ENCODE measurements at places on chromosomes 5 and 9.

DNA sequence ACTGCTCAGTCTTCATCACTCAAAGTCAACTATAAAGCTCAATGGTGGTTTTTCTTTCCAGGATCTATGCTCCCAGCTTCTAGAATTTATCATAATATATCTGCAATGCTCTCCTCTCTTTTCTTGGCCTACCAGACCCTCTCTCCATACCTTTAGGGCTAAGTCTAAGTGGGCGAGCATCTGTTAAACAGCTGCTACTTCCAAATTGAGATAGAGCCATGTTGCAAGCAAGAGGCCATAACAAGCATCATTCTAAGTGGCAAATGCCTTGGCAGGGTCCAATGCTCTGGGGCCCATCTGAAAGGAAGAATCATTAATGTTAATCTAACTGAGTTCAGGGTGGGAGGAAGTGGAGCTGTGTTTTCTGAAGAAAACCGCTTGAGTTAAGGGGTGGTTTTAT is 324.0 kb downstream of the TLR4 start:
- DNase-seq, result no peak

GRCh38 chr9:326667-327066 is 112.0 kb downstream of the DOCK8 start:
- DNase-seq, result no peak

- no peak for DNase-seq
Observed at GRCh38 chr5:107364443-107365319, 306.1 kb downstream of the EFNA5 start.

DNA sequence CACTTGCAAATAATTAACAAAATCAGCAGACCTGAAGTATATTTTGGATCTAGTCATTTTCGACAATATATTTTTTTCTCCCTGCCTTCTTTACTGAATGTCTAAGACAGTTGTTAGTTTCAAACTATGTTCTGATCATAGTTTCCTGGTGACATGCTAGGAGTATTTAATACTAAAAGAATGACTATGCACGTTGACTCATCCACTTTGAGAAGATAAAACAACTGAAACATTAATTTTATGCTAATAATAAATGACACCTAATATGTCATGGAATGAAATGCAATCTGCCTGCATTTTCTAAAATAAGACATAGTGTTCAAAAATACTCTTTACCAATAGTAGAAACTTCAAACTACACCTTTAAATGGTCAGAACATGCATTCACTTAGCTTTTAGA is 2123.7 kb upstream of the C9orf72 start:
- DNase-seq, result no peak

DNA sequence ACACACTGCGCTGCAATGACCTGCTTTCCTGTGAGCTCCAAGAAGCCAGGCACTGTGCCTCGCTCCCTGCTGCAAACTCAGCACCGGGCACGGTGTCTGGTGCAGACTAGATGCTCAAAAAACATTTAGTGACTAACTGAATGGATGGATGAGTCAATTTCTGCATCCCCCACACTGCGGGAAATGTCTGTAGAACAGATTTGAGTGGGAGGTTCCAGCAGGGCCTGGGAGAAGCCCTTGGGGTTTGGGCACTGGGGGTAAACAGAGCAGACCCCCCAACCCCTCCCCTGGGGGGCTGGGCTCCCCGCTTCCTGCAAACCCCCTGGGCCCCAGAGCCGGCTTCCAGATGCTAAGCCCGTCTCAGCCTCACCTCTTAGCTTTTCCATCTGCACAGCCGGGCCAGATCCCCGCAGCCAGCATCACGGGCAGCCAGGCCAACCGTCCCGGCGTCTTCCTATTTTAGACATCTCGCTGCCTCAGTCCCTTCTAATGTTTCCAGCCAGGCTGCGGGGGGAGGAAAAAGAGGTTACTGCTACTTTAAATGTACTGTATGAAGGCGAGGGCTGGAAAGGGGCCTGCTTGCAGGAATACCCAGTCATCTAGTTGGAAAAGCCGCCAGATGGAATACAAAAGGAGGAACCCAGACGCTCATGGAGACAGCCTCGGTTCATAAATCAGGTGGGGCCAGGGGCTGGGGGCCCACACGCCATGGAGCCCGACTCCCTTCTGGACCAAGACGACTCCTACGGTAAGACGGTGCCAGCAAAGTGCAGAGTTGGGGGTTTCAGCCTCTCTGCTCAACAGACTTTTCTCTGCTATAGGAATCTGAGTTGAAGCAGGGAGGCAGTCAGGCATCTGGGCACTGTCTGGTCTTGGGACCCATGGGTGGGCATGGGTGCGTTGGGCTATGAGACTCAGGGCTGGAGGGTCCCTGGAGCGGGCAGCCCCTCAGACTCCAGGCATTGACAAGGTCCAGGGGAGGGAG is 67.1 kb upstream of the GGTA1 start:
- DNase-seq, result no peak

GRCh38 chr9:99637641-99638040 is 184.0 kb upstream of the NR4A3 start:
- no peak for DNase-seq

GRCh38 chr5:74375271-74375670 is 265.3 kb downstream of the ENC1 start:
- no peak for DNase-seq

DNA sequence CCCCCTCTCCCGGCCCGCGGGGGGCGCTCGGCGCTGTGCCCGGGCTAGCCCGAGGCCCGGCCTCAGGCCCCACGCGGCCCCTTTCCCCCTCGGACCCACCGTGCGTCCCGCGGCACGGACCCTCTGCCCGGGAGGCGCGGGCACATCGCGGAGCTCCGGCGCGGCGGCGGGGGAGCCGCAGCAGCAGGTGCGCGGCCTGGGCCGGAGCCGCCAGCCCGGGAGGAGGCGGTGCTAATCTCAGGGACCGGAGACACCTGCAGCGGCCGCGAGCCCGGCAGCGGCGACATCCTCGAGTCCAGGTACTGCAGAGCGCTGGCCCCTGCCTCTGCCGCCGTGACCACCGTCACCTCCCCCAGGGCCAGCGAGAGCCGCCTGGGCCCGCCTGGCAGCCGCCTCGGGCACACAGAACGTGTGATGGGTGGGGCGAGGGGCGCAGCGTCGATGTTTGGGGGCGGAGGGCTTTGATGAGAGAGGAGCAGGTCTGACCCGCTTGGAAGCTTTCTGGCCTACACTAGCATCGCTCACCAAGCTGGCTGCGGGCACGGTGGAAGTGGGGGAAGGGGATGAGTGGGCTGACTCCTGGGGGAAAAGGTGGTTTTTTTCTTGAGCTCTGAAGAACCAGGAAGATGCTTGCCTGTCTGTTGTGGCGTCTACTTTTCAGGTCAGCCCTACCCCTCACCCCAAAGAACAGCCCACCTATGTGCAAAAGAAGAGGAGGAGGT is 524 bp downstream of the CYFIP2 start:
- DNase-seq, result no peak

DNA sequence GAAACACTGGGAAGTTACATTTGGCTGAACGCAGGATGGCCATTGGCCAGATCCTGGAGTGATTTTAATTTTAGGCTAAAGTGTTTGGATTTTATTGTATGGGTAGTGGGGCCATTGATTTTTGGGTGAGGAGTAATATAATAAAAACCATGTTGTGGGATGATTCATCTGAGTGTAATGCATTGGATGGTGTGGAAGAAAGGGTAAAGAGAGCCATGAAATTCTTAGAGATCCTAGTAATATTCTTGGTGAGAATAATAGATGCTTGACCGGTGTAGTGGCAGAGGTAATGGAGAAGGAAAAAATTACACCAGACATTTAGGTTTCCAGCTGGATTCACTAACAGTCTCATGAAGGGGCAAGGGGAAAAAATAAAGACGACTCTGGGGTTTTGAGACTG is 158.1 kb downstream of the NPR3 start:
- DNase-seq, result no peak

DNA sequence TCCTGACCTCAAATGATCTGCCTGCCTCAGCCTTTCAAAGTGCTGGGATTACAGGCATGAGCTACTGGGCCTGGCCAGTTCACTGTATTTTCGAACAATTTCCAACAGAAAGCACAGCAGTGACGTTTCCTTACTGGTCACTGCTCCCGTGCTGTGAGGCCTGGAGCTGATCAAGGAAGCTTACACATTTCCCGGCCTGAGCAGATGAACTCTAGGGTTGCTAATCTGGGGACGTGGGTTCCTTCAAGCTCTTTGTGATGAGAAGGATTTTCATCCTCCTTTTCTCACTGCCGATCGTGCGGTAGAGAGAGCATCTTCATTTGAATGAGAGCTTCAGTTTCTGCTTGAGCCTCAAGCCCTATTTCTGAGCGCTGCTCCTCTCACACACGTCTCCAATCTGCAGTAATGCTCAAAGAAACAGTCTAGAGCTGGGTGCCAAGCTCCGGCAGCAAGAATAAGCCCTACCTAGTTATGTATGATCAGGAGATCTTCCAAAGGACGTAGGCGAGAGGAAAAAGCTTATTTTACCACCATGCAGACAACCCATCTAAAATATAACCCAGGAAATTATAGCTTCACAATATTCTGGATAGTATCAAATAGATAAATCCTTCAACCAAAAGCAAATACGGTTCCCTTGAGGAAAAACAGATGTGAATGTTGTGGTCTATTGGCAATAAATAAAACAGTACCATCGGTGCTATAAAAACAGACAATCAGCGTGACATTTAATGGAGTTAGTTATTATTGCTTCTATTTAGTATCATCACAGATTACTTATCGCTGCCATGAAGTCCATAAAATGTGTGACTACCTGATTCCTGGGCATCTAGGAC is 7.3 kb upstream of the SPATA24 start:
- no peak for DNase-seq

DNA sequence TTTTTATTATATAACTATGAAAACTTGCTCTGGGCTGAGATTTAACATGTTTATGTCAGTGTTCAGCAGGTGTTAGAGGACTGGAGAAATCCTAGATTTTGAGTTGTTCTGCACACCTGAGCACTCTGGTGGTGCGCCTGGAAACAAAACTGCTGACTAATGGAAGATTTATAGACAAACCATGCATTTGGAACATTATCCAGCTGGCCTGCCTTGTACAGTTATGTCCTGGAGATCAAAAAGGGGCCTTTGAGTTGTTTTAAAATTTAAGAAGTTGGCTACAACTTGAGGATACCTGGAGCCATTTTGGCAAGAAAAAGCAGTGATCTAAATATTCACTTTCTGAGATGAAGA is 5.7 kb upstream of the ARHGEF28 start:
- no peak for DNase-seq

- DNase-seq, result no peak
Observed at GRCh38 chr5:87746891-87747377, 334.2 kb upstream of the CCNH start.

- no peak for DNase-seq
Observed at GRCh38 chr9:109316207-109316640, 4.6 kb downstream of the EPB41L4B start.

GRCh38 chr5:154196955-154197652 is 6.6 kb downstream of the GALNT10 start:
- DNase-seq, result no peak

DNA sequence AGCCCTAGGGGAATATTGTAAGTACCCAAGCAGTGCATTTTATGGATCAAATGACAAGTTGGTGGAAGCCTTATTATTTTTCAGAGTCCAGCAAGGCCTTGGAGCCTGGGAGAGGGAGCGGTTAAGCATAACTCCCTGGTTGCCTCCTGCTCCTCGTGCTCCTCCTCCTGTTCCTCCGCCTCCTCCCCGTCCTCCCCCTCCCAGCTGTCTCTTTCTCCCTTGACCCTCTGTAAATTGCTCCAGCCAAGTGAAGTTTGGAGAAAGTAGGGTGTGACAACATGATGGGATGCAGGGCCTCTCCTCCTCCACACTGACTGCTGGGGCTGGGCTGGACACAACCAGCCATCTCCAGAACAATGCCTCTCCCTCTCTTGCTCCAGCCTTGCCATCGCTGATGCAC is 586.9 kb downstream of the CCDC171 start:
- no peak for DNase-seq

DNA sequence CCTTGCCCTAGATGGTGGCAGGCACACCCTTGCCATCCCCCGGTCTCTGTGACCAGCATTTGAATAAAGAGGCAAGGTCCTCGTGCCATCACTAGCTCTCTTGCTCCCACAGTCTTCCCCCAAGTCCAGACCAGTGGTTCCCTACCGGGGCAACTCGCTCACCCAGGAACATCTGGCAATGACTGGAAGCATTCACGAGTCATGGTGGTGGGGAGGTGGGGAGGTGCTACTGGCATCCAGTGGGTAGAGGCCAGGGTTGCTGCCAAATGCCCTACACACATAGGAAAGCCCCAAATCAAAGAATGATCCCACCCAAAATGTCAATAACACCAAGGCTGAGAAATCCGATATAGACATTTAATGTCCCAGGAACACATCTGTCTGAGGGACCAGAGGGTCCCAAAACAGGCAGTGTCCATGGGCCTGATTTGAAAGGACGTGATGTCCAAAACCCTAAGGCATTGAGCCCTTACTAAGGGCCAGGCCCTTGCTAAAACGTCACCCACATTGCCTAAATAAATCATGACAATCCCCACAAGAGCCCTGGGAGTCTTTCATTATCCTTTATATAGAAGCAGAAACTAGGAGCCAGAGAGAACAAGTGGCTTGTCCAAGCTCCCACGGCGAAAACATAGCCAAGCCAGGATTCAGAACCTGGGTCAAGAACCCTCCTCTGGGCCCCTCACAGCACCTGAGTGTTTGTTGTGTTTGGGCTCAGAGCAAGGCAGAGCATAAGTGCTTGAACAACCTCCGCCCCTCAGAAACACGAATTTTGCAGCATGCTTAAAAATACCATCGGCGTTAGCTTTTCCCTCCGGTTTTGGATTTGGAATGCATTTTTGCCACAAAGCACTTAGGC is 119.3 kb upstream of the WWC1 start:
- DNase-seq, result no peak

DNA sequence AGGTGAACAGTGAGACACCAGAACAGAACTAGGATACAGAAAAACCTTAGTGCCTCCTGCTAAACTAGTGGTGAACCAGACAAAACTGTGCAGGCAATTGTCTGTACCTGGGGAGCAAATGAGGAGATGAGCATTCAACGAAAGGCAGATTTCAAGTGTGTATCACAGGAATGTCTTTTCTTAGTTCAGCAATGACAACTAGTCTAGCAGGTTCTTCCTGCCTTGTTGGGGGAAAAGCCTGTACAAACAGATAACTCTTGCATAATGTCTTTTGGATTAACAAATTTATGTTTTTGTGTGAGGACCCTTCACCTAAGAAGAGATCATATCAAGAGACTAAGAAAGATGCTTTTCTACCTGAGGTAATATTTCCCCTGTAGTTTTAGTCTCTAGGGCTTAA is 21.8 kb upstream of the DENND4C start:
- DNase-seq, result no peak

DNA sequence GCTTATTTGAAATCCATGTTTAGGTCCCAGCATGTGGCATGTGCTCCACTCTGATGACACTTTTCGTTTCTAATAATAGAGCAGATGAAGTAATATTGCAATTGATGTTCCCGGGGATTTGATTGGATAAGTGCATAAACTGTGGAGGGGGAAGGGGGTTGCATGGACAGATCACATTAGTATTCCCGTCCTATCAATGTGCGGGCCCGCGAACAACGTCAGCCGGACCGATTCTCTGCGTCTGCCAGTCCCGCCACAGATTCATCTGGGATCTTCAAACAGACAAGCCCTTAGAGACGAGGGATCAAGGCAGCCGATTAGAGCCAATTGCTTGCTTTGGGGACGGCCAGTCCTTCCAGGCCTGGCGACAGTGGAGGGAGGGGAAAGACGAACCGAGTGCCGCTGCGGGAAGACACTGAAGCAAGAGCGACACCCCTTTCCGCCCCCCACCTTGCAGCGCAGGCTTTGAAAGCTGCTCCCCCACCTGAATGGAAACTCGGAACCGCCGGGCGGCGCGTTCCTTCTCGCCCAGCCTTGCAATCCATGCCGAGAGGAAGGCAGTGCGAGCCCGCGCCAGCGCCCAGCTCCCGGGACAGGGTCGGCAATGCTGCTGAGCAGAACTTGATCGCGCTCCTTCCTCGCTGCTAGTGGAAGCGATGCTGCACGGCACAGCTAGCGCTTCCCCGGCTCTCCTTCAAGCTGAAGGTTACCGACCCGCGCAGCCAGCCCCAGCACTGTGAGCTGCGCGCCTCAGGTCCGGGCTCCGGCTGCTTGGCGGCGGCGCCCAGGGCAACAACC is at the start of gene RGS7BP:
TSS of gene RGS7BP (plus strand) at position 247 of the 798 bp plus-strand sequence. CDS start 610 bp downstream, outside the sequence.
- DNase-seq, result no peak
